ENCODE measurements at places on chromosomes 5 and 9. TPM values are rescaled to one million over a fixed set of nuclear protein-coding genes. Genes with fewer than 3 reads are reported as not detected.

The DDX31 gene
- total RNA-seq: 20.1 TPM

The NME5 gene
- total RNA-seq: 3.9 TPM

The TRIP13 gene
- total RNA-seq: 29.9 TPM

The PCDHGB2 gene
- total RNA-seq: 0.38 TPM

The PCDH12 gene
- not detected for total RNA-seq

The HTR4 gene
- total RNA-seq: not detected

DNA sequence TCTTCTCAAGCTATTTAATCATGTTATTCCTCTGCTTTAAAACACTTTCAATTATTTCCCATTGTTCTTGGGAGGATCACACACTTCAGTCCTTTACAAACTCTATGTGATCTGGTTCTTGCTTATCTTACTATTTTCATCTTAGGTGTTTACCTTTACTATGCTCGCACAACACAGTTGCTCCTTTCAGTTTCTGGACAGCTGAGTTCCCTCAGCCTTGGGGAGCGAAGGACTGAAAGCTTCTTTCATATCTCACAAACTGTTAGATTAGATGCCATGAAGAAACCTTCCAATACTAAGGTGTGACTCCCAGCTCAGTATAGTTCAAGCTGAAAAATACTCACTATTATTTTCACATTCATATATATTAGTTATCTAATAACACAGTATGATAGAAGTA is 117.9 kb downstream of the CDC42SE2 start:
- DNase-seq: no peak

- DNase-seq: no peak
Observed at GRCh38 chr5:57517250-57517649, 34.6 kb upstream of the ACTBL2 start.

DNA sequence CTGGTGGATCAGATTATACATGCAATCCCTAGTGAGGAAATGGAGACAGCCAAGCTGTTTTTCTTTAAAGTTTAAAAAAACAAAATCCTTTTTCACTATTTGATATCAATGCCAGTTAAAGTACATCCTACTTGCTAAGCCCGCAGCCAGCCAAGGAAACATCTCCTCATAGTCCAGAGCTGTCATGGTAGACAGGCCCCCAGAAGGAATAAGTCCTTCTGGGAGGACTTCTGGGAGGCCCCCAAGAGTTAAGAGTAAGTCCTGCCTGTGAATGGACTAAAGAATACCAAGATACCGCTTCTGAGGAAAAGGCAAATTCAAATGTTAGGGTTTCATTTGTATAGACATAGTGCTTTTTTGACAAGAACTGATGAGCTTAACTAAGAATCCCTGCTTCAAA is 38.3 kb downstream of the MOCS2 start:
- no peak for DNase-seq

DNA sequence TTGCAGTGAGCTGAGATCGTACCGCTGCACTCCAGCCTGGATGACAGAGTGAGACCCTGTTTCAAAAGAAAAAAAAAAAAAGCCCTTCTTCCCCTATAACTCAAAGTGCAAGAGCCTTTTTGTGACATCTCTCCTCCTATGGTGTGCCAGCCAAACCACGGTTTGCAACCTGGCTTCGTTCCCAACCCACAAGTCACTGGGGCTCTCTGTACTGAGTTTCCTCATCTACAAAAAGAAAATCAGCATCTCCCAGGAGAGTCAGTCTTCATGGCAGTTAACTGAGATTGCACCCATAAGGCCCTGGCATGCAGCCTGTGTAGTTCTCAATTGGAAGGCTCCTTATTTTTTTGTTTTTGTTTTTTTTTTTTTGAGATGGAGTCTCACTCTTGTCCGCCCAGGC is 14.8 kb downstream of the ODF2 start:
- no peak for DNase-seq

- DNase-seq: no peak
Observed at GRCh38 chr5:40675396-40676133, 4.2 kb upstream of the PTGER4 start.

DNA sequence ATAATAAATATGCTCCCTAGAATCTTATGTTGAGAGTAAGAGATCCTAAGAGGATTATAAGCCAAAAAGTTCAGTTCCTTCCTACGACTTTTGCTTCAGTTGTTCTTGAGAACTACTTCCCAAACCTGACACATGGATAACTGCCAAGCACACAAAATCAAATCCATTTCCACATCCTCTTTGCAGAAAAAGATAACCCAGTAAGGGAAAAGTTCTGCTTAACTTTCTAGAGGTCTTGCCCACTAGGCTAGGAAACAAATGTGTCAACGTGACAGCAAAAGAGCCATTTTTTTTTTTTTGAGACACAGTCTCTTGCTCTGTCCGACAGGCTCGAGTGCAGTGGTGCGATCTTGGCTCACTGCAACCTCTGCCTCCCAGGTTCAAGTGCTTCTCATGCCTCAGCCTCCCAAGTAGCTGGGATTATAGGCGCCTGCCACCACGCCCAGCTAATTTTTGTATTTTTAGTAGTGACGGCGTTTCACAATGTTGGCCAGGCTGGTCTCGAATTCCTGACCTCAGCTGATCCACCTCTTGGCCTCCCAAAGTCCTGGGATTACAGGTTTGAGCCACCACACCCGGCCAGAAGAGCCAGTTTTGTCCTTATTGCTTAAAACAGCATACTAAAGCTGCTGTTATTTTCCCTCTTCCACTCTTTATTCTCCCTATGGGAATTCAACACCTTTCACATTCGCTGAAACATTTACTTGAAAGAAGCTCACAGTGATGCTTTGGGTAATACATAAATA is 24.2 kb downstream of the CSNK1A1 start:
- DNase-seq: no peak

GRCh38 chr9:88053856-88054501 is 79.6 kb upstream of the CDK20 start:
- DNase-seq: no peak

GRCh38 chr5:135505973-135506372 is 29.8 kb downstream of the NEUROG1 start:
- DNase-seq: no peak

DNA sequence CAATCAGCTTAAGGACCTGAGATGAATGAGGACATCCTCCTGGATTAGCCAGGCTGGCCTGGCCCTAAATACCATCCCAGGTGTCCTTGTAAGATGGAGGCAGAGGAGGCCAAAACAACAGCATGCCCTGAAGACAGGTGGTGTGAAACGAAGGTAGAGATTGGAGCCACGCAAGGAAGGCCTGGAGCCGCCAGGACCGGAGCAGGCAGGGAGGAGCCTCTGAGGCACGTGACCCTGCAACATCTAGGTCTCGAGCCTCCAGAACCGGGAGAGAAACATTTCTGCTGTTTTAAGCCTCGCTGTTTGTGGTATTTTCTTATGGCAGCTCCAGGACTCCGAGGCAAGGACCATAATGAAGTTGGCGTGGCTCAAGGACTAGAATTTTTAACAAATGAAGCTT is 9.7 kb upstream of the COL5A1 start:
- DNase-seq: no peak

DNA sequence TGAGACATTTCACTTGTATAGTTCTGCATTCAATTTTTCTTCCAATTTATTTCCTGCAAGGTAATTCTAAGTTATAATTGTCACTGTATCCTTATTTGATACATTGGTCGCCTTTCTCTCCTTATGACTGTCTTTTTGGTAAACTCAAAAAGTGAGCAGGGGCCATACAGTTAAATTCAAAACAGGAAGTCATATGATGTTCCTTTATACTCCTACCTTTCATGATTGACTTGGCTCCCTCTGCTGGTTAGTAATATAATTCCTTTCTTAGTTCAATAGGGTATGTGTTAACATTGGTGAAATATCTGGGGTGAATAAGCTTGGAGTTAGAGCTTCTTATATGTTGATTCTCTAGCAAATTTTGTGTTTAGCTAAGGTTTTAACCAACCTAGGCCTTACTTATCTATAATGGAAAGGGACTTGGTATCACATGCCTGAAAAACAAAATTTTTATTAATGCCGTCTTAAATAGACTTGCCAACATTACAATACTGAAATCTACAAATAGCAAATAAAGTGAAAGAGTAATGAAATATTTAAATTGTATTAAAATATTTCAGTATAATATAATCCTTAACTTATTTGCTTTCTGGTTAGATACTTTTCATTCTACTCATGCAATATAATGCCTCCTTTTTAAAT is 6.0 kb upstream of the NIPBL start:
- DNase-seq: no peak

DNA sequence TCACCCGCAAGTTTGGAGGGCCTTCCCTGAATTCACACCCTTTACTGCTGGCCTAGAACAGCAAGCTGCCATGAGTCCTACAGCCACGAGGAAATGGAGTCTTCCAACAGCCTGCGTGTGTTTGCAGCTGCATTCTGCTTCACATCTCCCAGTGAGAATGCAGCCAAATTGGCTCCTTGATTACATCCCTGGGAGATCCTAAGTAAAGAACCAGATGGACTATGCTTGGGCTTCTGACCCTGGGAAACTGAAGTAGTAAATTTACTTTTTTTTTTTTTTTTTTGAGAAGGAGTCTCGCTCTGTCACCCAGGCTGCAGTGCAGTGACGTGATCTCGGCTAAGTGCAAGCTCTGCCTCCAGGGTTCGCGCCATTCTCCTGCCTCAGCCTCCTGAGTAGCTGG is 617.0 kb upstream of the CDH18 start:
- no peak for DNase-seq

GRCh38 chr5:151275803-151276202 is 22.8 kb downstream of the GM2A start:
- no peak for DNase-seq

GRCh38 chr5:158755986-158756385 is 343.7 kb downstream of the EBF1 start:
- no peak for DNase-seq

DNA sequence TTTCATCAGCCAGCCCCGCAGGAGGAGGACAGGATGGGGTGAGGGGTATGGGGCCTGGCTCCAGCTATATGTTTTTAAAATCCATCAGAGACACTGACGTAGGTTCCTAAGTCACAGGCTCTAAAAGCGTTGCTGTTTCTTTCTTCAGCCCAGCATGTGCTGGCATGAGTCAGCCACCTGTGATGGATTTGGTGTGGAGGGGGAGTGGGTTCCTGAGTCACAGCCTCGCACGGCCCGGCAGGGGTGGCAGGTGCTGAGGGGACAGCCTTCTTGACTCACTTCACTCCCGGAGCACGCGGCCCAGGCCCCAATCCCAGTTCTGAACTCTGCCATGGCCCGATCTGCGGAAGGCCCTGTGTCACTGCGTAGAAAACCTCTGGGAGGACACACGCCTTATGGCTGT is 38.8 kb upstream of the RPL26L1 start:
- no peak for DNase-seq

GRCh38 chr5:157245886-157246285 is 20.0 kb upstream of the CYFIP2 start:
- DNase-seq: no peak

GRCh38 chr5:91109634-91110033 is 273.5 kb downstream of the ARRDC3 start:
- no peak for DNase-seq

GRCh38 chr5:180575571-180575970 is 15.7 kb downstream of the SCGB3A1 start:
- DNase-seq: no peak

All from Calu3 (cell line).